ENCODE measurements at places on chromosomes 1 and 21.

DNA sequence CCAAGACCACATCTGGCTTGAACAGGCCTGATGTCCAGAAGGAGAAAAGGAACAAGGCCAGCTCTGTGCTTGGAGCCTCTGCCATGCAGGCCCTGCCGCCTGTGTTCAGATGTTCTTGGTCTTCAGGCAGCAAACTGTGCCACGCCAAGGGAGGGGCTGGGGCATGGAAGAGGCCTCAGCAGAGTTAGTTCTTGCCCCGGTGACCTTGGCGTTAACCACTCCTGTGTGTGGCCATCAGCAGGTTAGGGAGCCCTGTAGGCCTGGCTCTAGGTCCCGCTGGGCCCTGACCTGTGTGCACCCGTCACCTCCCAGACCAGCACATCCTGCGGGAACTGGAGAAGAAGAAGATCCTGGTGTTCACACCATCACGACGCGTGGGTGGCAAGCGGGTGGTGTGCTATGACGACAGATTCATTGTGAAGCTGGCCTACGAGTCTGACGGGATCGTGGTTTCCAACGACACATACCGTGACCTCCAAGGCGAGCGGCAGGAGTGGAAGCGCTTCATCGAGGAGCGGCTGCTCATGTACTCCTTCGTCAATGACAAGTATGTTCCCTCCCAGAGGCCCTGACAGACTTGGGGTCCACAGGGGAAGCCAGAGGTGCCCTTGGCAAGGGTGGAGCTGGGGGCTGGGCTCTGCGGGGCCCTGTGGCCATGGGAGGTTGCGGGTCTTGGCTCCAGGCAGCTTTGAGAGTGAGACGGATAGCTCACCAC is 7.1 kb downstream of the ZC3H12A start:
- DNase-seq: no peak

DNA sequence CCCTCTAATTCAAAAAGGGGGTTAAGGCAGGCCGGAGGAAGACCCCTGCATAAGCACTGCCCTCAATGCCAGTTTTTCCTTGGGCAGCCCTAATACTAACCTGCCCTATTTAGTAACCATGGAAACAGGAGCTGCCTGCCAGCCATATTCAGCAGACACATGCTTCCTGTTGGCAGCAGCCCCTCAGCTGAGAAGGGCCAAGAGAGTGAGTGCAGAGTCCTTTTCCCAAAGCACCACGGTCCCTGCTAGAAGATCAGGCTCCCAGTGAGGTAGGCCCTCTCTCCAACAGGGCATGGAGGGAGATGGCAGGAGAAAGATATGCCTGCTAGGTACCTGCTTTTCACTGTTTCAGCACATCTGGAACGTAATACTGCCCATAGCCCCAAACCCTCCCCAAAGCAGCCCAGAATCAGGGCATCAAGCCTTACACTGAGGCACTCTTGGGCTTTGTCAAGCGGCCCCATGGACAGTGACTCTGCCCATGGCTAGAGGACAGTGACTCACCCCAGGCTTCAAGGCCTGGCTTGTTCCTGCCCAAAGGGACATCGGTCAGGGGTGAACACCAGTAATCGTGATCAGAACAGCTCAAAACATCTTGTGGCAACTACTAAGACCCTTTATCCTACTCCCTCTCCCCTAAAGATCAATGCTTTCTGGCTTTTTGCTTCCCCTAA is 64.5 kb downstream of the BCAR3 start:
- no peak for DNase-seq

DNA sequence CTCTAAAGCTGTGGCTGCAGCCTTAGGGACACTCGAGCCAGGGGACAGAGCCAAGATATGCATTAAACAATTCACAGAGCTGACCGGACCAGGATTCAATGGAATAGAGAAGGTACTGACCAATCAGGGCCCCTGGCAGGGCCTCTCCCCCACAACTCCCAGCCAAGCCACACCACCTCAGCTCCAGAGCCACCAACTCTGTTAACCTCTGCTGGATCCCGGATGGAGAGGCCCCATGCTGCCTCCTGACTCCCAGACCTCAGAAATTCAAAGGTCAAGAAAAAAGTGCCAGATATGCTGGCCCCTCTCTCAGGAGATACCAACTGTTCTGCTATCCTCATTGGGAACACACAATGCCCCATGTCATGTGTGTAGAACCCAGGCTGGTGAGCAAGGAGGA is 62.1 kb downstream of the CD46 start:
- DNase-seq: no peak

DNA sequence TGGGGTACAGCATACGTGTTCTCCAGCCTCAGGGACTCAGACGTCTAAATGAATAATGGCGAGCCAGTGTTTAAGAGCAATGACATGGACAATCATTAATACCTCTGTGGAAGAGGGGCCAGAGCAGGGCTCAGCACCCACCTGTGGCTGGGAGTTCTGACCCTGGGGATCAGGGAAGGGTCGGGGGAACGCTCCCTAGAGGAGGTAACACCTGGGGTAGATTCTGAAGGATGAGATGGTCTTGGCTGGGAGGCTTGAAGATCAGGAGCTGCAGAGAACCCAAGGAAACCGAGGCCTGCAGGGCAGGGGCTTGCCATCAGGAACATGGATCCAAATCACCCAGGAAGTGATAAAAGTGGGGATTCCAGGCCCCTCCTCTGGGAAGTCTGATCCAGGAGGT is 138.2 kb upstream of the RUNX3 start:
- DNase-seq: no peak

DNA sequence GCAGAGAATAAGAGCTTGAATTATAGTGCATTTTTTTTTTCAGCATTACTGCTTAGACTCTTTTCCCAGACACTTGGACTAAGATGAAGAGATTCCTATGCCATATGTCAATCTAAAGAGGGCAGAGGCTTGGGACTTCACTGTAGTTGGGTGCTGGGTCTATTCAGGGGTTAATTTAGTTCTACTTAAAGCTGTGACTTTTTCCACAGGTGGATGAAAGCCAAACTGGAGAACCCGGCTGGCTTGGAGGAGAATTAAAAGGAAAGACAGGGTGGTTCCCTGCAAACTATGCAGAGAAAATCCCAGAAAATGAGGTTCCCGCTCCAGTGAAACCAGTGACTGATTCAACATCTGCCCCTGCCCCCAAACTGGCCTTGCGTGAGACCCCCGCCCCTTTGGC is 104.8 kb downstream of the ATP5PO start:
- no peak for DNase-seq

- DNase-seq: no peak
Observed at GRCh38 chr1:15384301-15384901, 25.3 kb upstream of the EFHD2 start.

GRCh38 chr1:81208441-81208840 is 592.3 kb upstream of the ADGRL2 start:
- no peak for DNase-seq

DNA sequence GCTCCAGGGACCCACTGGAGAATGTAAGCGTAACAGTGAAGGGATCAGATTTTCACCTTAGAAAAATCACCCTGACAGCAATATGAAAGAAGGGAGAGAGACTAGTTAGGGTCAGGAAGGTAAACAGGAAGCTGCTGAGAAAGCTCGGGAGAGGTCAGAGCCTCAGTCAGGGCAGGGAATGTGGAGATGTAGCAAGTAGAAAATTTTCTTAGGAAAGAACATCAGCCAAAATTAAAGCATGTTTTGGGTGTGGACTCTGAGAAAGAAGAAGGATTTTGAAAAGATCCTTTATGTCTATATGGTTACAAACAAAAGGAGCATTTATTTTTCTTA is 16.7 kb upstream of the ERICH3 start:
- no peak for DNase-seq

DNA sequence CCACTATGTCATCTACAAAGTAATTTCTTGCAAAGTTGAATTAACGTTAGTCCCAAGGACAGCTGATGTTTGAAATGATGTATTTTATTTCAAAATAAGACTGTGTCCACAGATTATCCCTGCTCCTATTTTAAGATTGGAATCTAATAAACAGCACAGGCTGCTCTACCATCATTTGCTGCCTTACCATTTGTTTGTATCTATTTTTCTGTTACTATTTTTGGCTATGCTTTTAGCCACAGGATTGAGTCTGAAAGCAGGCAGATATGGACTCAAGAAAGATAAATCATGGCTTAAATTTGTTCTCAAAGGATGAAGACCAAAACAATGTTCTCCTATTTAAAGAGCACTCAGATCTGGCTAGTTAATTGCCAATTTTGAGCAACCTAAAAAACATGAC is 105.3 kb downstream of the RGS2 start:
- no peak for DNase-seq

DNA sequence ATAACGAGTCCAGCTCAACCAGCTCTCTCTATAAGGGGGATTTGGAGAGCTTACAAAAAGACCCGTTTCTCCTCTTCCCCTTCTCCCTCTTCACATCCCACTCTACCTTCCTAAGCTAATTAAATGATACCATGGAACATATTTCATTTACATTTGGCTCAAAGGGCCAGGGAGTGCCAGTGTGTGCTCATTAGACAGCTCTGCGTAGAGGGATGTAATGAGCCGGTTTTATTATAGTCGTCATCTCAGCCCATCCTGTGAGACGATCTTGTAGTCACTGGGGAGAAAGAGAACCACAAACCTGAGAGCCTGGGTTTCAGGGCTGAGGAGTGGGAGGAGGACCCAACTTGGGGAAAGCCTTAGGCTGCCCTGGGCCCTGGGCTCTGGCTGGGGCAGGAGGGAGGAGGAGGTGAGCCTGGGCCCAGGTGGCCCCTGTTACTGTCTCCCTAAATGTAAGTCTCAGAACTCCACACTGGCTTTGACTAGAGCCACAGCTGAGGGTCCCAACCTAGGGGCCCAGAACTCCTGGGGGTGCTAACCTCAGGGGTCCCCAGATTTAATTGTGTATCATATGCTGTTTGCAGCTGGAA is 354.6 kb downstream of the MATN1 start:
- DNase-seq: no peak

DNA sequence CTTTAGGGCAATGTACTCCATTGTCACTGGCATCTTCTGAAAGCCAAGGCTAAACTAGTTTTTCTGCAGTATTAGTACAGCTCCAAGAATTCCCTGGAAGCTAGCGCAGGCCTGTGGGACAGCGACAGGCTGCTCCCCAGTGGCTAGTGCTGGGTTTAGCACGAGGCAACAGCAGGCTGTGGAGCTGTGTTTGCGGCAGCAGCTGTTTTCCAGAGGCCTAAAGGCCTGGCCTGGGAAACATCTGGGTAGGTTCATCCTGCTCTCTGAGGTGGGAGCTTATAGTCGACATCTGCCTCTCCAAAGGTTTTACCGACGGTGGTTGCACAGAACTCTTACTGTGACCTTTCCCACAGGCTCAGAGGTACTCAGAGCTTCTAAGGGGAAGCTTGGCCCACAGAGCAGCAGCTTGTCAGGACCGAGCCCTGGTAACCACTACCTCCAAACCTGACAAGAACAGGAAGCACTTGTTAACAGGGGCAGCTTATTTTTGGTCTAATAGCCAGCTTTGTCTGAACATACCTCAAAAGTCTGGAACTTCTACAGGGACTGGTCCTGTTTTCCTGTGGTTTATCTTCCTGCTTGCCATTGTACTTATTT is 17.2 kb downstream of the CC2D1B start:
- DNase-seq: no peak

DNA sequence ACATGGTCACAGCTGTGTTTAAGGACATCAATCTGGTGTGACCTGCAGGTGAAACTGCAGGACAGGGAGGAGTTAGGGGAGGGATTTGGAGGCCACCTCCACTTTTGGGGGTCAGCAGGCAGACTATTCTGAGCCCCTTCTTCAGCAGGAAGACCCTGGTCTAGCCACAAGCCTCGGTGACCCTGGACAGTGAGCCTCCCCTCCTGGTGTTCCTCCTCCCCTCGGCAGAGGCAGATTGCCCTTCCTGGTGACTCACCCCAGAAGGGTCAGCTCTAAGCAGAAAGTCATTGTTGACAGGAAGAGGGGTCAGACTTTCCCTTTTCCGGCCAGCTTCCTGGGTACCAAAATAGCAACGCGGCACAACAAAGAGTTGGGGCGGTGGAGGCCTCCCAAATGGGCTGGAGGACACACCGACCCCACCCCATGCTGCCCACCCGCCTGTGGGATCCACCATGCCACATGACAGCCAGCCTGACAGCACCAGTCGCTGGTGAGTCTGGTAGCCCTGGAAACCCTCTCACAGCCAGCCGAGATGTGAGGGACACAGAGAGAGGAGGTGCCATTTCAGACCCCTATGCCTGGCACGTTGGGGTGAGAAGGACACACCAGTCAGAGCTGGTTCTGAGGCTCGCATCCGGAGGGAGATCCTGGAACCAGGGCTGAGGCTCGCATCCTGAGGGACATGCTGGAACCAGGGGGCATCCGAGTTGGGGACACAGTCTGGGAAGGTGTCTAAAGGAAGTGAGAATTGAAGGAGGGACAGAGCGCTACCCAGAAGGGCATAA is 14.7 kb upstream of the CSF1 start:
- DNase-seq: no peak

DNA sequence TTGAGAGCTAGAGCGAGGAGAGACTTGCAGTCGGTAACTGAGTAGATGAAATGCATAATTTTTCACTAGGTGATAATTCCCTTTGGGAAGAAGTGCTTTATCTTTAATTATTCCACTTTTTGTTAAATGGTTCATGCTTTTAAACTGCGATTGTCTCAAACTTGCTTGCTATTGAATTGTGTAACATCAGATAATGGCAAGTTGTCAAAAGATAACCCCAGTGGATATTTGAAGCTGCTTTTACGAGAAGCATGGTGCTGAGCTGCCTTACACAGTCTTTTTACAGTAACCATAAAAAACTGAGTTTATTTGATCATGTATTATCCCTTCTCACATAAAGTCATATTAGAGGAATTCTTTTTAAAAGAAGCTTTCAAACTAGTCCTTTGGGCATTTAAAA is 30.2 kb downstream of the TMEM50B start:
- DNase-seq: no peak

GRCh38 chr1:85334962-85335361 is 58.5 kb upstream of the BCL10 start:
- no peak for DNase-seq

- no peak for DNase-seq
Observed at GRCh38 chr1:235397733-235398132, 30.5 kb downstream of the TBCE start.

DNA sequence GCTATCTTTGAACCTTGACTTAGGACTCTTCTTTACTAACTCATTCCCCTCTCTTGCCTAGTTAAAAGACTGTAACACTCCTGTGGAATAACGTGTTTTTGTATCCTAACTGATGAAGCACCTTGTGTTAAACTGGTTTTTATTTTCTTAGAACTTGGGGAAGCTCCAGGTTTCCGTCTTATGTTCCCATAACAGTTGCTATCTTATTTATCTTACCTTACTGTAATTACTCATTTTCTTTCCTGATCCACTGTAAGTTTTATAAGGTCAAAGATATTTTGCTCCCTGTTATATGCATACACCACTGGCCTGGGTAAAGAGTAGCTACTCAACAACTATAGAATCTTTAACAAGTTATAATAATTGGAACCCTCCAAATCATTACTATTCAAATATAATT is 43.1 kb downstream of the RPL5 start:
- no peak for DNase-seq

GRCh38 chr21:15568516-15568915 is 161.3 kb upstream of the USP25 start:
- DNase-seq: no peak

GRCh38 chr1:57483954-57484353 is 60.1 kb upstream of the DAB1 start:
- no peak for DNase-seq
